ENCODE measurements at places on chromosomes 7 and 10.
A peak's percentile ranks its signal among the peaks of the same experiment; 100 is the strongest.

GRCh38 chr10:63214571-63214970, 81.4 kb downstream of the NRBF2 start:
- no peak for DNase-seq

DNA sequence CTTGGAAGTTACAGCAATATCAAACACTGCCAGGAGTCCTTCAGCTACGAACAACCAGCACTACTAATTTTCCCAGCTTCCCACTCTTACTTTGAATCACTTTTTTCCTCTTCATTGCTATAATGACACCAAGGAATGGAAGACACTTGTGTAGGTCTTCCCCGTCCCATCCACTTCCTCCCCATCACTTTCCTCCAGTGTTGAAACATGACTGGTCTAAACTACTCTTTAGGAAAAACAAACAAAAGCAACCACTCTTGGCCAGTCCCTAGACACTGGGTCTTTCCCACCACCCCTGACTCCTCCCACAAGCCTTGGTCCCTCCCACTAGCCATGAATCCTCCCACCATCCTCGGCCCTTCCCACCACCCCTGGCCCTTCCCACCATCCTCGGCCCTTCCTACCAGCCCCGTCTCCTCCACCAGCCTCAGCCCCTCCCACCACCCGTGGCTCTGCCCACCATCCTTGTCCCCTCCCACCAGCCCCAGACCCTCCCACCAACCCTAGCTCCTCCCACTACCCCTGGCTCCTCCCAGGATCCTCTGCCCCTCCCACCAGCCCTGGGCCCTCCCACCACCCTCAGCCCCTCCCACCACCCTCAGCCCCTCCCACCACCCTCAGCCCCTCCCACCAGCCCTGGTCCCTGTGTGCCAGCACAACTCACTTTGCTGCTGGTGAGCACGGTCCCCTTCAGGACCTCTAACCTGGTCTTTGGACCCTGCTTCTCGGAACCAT, 68.5 kb downstream of the CXCL12 start:
- DNase-seq: peak; percentile 30

DNA sequence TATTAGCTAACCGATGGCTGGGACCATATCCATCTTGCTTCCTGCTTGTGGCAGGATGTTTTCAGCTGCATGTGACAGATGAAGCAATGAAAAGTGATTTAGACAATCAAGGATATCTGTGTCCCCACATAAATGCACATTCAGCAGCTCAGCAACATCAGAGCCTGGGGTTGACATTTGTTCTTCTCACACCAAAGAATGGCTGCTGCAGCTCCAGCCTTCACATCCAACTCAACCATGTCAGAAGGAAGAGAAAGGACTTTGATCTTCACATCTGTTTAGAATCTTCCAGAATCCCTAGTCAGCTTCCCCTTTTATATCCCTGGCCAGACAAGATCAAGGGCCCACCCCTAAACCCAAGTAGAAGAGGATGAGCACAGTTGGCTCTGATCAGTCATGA, 11.9 kb upstream of the FRMPD2 start:
- no peak for DNase-seq

- DNase-seq: peak; percentile 63
Measured at GRCh38 chr10:96587264-96588059, 650 bp upstream of the TM9SF3 start.

GRCh38 chr7:17027143-17027788, 145.5 kb upstream of the AGR3 start:
- DNase-seq: no peak

- no peak for DNase-seq
Measured at GRCh38 chr10:17022466-17022825, 107.2 kb downstream of the CUBN start.

- no peak for DNase-seq
Measured at GRCh38 chr7:106017657-106018056, 54.6 kb downstream of the CDHR3 start.

- DNase-seq: peak; percentile 38
Measured at GRCh38 chr7:148535217-148535616, 55.3 kb upstream of the C7orf33 start.

GRCh38 chr10:29634105-29634504, 666 bp downstream of the SVIL start:
- DNase-seq: no peak

GRCh38 chr7:47256016-47256415, 325.9 kb downstream of the TNS3 start:
- DNase-seq: no peak

- DNase-seq: no peak
Measured at GRCh38 chr7:82729172-82730030, 285.8 kb upstream of the CACNA2D1 start.

- DNase-seq: no peak
Measured at GRCh38 chr10:19431622-19432351, 383.2 kb downstream of the MALRD1 start.

- no peak for DNase-seq
Measured at GRCh38 chr7:106047818-106048705, 64.0 kb downstream of the SYPL1 start.

DNA sequence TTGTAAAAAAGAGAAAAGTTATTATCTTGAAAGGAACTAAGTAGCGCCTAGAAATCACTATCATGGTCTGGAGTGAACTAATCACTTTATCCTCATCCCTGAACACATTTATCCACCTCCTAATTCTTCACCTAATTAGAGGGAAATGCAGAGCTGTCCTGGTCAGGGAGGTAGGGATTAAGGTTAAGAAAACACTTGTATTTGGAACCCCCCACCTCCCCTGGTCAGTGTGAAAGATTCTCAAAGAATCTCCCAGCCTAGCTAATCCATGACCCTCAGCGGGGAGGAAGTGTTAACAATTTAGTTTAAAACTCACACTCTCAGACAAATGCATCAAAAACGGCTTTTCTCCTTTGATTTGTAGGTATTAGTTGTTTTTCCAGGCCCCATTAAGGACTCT, 83.8 kb downstream of the FAM204A start:
- no peak for DNase-seq

- DNase-seq: no peak
Measured at GRCh38 chr7:91517201-91517785, 253.1 kb downstream of the FZD1 start.

DNA sequence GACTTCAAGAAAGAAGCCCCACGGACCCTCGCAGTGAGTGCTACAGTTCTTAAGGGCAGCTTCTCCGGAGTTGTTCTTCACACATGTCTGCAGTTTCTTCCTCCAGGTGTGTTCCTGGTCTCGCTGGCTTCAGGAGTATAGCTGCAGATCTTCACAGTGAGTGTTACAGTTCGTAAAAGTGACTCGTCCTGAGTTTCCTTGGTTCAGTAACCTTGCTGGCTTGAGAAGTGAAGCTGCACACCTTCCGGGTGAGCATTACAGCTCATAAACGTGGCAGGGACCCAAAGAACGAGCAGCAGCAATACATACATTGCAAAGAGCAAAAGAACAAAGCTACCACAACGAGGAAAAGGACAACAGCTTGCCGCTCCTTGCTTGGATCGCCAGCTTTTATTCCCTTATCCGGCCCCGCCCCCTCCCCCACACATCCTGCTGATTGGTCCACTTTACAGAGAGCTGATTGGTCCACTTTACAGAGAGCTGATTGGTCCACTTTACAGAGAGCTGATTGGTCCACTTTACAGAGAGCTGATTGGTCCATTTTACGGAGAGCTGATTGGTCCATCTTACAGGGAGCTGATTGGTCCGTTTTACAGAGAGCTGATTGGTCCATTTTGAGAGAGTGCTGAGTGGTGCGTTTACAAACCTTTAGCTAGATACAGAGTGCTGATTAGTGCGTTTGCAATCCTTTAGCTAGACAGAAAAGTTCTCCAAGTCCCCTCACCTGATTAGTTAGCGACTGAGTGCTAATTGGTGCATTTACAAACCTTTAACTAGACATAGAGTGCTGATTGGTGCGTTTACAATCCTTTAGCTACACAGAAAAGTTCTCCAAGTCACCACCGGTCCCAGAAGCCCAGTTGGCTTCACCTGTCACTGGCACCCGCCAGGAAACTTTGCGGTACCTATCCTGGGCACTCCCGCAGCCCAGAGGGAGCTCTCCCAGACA, 165.3 kb downstream of the AGMO start:
- DNase-seq: no peak

DNA sequence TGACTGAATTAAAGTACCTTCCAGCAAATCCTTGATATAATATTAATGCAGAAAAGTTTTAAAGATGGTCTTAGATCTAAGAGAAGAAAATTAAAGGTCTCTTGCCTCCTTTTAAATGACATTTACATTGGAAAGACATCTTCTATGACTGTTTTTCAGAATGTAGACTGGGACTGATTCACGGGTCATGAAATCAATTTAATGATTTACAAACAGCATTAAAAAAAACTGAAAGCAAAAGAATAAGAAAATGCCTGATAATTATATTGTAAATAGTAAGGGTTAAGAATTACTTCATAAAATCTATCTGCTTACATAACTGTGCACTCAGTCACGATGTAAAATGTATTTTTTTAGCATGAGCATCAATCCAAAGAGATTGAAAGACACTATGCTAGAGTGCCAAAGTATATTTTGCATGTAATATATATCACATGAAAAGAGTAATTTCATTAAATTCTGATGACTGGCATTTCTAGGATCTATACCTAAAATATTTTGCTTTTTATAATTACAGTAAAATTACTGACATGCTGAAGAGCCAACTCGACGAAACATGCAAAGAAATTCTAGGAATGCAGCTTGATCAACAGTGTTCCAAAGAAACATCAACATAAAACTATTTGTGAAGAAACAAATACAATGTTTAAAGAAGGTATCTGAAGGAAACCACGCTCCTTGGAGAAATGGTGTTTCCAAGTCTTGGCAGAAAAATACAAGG, 35.1 kb downstream of the RTKN2 start:
- DNase-seq: no peak

GRCh38 chr10:91164520-91165065, 55.9 kb upstream of the PCGF5 start:
- DNase-seq: no peak

DNA sequence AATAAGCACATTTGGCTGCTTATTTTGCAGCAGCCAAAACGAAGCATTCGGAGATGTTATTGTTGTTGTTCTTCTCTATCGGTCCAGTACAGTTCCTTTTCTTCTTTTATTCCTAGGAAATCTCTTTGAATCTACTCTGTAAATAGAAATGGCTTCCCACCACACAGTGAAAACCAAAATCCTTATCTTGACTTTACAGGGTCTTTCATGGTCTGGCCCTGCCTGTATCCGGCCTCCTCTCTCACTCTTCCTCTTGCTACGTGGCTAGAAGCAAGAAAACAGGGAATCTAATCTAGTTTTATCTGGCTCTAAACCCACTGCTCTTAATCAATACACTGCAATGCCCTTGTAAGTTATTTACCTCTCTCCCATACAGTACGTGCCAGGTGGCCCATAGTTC, 926.0 kb upstream of the C7orf33 start:
- DNase-seq: no peak

DNA sequence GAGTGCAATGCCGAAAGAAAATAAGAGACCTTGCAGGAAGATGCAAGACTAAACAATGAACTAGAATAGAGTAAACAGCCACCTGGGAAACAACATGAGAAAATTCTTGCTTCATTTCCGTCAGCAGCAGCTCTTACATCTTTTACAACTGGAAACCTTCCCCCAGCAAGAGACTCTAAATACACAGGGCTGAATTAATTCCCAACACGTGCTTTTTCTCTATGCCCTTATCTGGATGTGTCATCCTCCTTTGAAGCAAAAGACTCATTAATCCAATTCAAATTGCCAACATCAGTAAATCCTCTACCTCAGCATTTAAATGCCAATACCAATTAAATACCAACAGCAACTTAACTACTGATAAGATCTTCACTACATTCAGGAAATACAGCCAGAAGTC, 99.0 kb upstream of the PDE1C start:
- DNase-seq: no peak

- no peak for DNase-seq
Measured at GRCh38 chr10:126286256-126286780, 102.0 kb downstream of the ADAM12 start.

GRCh38 chr10:97361537-97361901, 27.0 kb upstream of the FRAT2 start:
- no peak for DNase-seq

DNA sequence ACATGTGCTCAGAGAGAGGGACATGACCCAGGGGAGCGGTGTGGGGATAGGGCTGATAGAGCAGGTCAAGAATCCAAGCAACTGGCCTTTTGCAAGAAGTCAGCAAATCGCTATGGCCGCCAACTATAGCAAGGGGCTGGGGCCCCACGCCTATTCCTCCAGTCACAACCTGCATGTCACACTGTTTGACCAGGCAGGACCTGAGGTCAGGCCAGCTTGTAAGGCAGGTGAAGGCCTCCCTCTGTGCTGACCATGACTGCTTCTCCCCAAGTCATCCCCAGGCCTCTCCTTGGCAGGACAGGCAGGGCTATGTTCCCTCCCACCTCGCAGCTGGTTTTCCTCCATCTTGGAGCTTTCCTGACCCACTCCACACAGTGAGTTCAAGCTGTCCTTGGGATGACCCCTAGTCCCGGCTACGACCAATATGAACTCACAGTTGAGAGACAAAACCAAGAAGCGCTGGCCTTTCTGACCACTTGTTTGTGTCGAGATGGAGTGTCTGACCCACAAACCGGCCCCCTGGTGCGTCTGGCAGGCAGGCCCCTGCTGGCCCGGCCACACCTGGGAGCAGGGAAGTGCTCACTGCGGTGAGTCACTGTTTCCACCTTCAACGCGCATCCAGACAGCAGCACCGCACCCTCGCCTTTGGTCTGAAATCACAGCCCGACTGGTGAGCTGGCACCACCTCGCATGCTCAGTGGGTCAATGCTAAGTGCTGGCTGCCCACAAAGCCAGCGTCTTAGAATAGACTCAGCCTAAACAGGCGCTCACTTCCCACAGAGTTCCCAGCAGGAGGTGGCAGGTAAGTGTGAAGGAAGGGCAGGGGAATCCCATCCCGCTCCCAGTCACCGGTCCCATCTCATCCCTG, 81.4 kb downstream of the VWA2 start:
- no peak for DNase-seq

DNA sequence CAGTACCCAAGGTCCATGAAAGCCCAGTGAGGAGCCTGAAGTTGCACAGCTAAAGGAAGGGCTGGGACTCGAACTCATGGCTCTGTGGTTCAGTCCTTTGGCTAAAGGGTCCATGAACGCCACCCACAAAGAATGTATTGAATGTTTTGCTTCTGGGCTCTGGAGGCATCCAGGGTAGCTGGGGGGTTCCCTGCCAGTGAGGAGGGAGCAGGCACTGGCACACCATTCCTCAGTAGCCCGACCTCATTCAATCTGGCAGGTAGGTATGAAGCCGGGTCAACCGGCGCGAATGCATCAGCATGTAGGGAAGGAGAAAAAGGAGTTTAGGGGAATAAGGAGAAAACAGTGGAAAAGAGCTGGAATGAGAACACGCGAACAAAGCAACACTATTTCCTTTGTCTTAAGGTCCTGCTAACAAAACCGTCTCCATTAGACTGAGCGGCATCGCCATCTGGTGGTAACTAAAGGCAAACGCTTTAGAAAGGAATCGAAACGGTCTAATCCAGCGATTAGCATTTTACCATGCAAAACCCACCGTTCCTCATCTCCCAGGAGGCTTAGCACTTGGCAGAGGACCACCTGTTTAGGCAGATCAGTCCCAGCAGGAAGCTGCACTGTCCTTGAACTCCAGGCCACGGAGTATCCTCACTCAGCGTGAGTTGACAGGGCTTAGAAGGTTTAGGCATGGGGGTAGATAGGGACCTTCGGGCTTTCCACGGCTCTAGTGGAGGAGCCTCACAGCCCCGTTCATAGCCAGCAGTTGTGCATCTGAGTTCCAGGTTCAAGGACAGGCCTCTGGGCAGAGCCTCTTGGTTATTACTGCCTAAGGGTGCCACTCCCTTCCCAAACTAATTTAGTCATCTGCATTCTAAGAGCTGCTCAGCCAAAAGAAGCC, 122.8 kb downstream of the UBE2H start:
- DNase-seq: peak; percentile 67

GRCh38 chr10:34288634-34289033, 526.5 kb downstream of the PARD3 start:
- no peak for DNase-seq

- no peak for DNase-seq
Measured at GRCh38 chr10:44956717-44957706, 2.6 kb upstream of the RASSF4 start.
